ENCODE measurements at places on chromosomes 13 and 19. TPM values are rescaled to one million over a fixed set of nuclear protein-coding genes. Genes with fewer than 3 reads are reported as not detected.

GRCh38 chr19:3365836-3366752 is at the start of gene NFIC:
Gene NFIC (plus strand): TSS chr19:3366583. CDS start chr19:3366637, 54 bp downstream.
- DNase-seq, result peak; percentile 92

DNA sequence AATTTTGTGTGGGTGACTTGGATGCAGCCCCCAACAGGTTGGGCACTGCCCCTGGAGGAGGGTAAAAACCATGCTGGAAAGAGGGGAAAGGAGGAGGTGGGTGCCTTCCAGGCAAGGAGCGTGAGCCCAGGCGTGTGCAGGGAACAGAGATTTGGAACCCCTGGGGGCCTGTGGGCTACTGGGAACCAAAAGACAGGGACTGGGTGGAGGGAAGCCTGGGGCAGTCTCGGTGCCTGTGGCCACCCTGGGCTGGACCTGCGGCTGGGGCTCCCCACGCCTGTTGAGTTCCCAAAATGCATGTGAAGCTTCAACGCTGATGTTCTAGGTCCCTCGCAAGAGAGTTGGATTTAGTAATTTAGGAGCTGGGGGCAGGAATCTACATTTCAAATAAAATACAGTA is 24.8 kb downstream of the GGACT start:
- no peak for DNase-seq

GRCh38 chr13:60369242-60369641 is 27.8 kb upstream of the TDRD3 start:
- peak; percentile 7 for DNase-seq

GRCh38 chr13:52158629-52159158 is 703 bp downstream of the NEK3 start:
- peak; percentile 74 for DNase-seq

Gene OR7G2
- not detected for total RNA-seq

DNA sequence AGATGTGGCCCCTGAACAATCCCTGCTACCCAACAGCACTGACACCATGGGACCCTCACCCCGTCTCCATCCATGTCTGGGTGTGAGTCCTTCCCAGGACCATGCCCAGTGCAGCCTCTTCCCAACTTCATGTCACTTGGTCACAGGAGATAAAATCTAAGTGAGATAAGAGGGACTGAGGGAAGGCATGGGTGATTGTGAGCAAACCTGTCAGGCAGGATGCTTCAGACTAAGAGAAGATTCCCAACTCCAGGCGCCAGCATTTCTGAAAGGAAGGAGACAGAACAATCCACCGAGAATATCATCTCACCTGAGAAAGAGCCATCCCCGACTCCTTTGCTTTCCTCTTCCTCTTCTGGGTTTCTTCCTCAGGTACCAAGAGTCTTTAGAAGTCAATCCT is 7.5 kb downstream of the ZNF320 start:
- no peak for DNase-seq

DNA sequence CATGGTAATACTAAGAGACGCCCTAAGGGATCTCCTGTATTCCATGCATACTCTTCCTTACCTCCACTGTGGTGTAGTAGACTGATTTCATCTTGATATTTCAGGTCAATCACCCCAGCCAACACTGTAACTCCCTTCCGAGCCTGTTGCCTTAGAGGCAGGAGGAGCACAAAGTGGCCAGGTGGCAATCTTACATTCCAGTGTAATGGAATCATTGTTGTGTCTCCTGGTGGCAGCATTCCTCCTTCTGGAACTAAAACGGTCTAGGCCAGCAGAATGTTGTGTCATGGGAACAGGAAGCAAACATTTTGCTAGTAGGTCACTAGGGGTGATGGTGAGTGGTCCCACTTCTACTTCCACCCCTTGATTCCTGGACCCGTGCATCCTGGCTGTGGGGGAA is 405.7 kb upstream of the SLC10A2 start:
- DNase-seq, result no peak

GRCh38 chr13:23440821-23441618 is 7.5 kb upstream of the SACS start:
- no peak for DNase-seq

Gene ZIC2
- not detected for total RNA-seq

Gene PALM
- 2.7 TPM for total RNA-seq

- peak; percentile 84 for DNase-seq
These were observed 90.5 kb downstream of the STARD13 start for GRCh38 chr13:33194820-33195692.

GRCh38 chr13:41601718-41602445 is 144.5 kb downstream of the RGCC start:
- peak; percentile 93 for DNase-seq

- DNase-seq, result no peak
These were observed 9.2 kb downstream of the ONECUT3 start for GRCh38 chr19:1762243-1763117.

Gene KLK12
- not detected for total RNA-seq

DNA sequence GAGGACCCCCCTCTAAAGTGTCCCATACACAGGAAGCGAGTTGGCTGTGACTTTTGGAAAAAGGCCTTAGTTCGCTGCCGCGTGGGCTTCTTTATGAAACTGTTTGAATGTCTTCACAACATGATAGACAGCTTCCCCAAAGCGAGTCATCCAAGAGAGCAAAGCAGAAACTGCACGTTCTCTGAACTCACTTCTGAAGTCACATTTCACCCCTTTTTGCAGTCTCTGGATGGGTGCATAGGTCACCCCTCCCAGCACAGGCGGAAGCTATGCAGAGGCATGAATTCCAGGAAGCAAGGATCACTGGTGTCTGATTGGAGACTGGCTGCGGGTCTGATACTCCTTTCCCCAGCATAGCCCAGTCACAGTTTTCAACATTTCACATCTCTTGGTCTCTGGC is 10.6 kb downstream of the GPI start:
- DNase-seq, result no peak

Gene LILRB1
- total RNA-seq, result not detected

DNA sequence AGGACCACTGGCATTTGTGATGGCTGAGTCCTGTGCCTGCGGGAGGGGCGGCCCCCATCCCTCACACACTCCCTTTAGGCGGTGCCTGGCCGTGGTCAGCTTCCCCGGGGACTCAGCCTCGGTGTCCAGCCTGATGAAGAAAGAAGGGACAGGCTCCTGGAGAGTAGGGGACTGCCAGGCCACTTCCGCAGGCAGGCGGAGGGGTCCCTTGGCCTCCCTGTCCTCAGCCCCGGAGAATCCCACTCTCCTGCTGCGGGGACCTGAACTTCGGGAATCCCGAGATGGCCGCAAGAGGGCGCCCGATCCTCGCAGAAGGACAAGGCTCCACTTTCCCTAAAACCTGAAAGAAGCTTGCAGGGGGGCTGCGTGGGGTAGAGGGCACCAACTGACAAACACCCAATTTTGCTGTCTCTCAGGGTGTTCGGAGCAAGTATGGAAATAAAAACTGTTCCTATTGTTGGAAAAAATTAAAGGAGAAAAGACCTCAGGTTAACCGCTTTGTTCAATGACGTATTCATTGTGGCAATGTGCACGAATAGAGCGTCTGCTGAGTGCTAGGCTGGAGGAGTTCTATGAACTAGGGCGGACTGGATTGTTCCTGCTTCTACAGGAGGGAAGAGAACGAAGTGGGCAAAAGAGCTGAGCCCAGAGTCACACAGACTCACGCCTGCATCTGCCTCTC is 297.3 kb downstream of the ZNF536 start:
- DNase-seq, result peak; percentile 62

DNA sequence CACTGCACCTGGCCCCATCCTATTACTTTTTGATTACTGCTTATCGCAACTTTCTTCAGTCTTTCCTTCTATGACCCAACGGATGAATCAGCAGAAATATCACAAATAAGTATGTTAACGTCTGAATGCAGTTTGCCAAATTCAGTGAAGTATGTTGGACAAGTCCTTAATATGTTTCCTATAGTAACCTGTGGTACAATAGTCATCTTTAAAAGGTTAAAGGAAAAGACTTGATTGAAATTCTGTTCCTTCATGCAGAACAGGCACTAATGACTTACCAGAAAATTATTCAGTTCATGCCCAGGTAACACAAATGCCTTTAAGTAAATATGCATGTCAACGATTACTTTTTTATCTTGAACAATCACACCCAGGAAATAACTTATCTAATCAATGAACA is 242.6 kb downstream of the KCTD12 start:
- no peak for DNase-seq

DNA sequence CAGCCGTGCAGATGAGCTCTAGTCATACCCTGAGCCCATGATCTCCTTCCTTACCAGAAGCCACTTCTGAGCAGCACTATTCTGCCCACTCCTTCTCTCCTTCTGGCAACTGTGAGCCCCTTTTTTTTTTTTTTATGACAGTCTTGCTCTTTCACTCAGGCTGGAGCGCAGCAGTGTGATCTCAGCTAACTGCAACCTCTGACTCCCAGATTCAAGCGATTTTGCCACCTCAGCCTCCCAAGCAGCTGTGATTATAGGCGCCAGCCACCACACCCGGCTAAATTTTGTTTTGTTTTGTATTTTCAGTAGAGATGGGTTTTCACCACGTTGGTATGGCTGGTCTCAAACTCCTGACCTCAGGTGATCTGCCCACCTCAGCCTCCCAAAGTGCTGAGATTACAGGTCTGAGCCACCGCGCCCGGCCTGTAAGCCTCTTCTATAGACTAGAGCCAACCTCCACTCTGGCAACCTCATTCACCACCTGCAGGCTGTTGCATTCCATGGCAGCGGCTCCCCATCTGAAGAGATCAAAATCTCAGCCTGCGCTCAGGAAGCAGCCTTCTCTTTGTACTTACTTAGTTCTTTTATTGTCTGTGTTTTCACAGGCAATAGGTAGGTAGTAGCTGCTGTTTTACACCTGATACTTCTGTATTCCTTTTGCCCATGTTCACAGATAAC is 34.8 kb upstream of the NDFIP2 start:
- no peak for DNase-seq
